Astrocyte (in vitro differentiated cells and primary cell): ENCODE measurements at places on chromosomes 7 and 10. TPM values are rescaled to one million over a fixed set of nuclear protein-coding genes. Genes with fewer than 3 reads are reported as not detected.

CPED1 gene
- 6.0 and 6.1 TPM in 2 replicates for total RNA-seq

AVPI1 gene
- 5.0 and 5.6 TPM in 2 replicates for total RNA-seq

DKK1 gene
- total RNA-seq: 7.4 and 13.7 TPM in 2 replicates

PRKG1 gene
- total RNA-seq: 2.8 and 3.1 TPM in 2 replicates

TLX1 gene
- total RNA-seq: not detected in 2 replicates

KCP gene
- total RNA-seq: 0.20 and 0.41 TPM in 2 replicates
